T-helper 2 cell (primary cell): ENCODE measurements at places on chromosomes 6 and 20.

GRCh38 chr20:34493646-34494045, 22.6 kb upstream of the DYNLRB1 start:
- no peak for DNase-seq

- no peak for DNase-seq
Observed at GRCh38 chr20:3251806-3252205, 12.8 kb upstream of the SLC4A11 start.

DNA sequence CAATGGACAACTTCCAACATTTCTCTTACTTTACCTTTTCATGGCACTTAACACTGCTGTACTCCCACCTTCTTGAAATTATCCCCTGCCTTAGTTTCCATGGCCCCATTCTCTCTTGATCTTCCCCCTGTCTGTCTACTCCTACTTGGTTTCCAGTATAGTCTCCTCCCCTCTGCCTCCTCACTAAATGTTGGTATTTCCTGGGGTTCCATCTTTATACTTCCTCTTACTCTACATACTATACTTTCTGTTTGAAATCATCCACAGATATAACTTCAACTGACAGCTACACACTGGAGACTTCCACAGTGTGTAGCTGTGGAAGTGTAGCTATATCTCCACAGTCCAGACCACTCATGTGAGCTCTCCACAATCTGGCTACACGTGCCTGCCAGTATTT, 13.5 kb downstream of the ZHX3 start:
- DNase-seq: no peak

- no peak for DNase-seq
Observed at GRCh38 chr6:54361188-54361587, 52.9 kb downstream of the TINAG start.

GRCh38 chr20:51563486-51564332, 21.2 kb upstream of the NFATC2 start:
- no peak for DNase-seq

DNA sequence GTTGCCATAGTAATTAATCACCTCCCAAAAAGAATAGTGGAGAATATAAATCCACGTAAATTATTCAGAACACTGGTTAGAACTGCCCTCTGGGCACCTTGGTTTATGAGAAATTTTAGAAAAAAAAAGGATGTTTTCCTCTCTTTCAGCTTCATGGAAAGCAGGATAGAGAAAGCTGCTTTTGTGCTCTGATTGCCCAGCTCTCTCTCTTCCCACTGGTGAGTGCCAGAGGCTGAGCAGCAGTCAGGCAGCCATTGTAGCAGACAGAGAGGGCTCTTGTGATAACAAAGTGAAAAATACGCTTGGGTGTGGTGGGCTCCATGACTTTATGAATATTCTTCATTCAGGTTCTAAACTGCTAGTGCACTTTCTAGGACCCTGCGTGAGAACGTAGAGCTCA, 26.4 kb downstream of the SLC35F1 start:
- no peak for DNase-seq

DNA sequence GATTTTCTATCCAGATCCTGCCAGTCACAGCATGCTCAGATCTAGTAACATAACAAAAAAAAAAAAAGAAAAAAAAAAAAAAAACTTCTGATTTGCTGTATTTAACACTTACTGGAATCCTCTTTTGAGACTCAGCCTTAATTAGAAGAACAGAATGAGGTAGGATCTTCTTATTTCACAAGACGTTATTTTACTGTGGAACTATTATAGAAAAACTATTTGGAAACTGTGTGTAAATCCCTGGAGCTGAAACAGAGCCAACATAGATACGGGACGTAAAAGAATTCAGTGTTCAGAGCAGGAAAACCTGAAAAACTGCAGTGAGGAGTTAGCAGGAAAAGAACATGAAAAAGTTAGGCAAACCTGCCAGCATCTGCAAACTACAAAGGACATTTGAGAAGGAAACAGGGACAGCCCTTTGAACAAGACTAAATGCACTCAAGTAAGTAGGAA, 3.4 kb upstream of the ZNF217 start:
- no peak for DNase-seq

- DNase-seq: no peak
Observed at GRCh38 chr6:6006428-6007365, at the start of gene NRN1. NRN1 (minus strand) TSS chr6:6006925; CDS start chr6:6006749, 176 bp downstream.

DNA sequence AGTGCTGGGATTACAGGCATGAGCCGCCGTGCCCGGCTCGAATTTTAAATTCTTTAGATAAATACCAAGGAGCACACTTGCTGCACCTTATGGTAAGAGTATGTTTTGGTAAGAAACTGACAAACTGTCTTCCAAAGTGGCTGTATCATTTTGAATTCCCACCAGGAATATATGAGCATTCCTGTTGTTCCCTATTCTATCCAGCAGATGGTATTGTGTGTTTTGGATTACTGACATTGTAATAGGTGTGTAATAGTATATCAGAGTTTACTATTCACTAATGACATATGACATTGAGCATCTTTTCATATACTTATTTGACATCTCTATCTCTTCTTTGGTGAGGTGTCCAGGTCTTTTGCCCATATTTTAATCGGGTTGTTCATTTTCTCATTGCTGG, 40.5 kb downstream of the TGM6 start:
- DNase-seq: no peak

DNA sequence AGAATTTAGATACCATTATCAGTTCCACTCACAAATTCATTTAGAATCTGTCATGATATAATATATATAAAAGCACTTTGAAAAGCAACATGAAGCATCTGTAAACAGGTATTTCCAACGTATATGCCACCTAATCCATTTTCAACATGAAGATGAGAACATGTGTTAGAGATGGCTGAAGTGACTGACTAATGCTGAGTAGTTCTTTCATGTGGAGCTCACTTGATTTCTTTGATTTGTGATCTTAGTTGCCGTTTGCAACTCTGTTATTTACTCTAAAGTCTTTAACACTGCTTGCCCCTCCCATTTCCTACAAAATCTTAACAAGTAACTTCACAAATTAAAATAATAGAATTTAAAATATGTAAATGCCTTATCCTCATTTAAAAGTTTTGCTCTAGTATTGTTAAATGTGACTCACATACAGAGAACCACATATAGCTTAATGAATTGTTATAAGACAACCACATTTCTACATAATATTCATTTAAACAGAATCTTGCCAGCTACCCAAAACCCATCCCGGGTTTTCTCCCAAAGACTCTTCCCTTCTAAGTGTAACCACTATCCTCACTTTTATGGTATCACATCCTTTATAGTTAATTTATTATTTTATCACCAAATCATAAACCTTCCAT, 78.3 kb downstream of the ME1 start:
- no peak for DNase-seq

DNA sequence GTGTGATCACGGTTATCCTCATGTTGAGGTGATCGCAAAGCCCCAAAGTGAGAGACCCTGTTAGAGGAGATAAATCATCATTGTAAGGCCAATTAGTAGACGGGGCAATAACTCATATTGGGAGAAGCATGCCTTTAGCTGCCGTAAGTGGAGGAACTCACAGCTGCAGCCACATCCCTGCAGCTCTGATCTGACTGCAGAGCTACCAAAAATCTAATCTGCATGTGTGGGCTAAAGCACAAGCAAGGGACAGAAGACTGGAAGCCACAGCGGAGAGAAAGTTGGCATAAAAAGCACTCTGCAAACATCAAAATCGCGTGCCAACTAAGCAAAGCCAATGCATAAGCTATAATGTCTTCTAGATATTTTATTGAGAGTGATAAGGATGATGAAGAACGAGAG, 79.8 kb downstream of the TBC1D7 start:
- no peak for DNase-seq

DNA sequence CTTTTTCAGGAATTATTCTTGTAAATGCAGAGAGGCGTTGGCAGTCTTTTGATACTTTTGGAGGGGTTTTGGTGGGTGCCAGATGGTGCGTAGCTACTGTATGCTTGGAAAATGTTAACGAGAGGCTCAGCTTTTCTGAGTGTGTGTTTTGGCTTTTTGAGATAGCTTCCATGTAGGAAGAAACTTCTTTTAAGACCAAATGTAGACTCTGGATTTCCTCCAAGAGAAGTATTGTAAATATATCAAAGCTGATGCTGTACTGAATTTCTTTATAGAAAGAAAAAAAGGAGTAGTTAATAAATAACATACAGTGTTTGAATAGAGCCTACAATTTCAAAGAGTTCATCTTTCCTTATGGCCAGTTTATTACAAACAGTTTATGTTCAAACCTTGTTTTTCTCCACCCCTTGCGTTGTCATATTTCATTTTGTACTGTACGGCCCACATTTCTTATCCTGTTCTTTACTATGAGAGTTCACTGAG, 16.7 kb downstream of the TIAM2 start:
- no peak for DNase-seq

GRCh38 chr20:21273755-21274386, 29.3 kb upstream of the XRN2 start:
- no peak for DNase-seq

DNA sequence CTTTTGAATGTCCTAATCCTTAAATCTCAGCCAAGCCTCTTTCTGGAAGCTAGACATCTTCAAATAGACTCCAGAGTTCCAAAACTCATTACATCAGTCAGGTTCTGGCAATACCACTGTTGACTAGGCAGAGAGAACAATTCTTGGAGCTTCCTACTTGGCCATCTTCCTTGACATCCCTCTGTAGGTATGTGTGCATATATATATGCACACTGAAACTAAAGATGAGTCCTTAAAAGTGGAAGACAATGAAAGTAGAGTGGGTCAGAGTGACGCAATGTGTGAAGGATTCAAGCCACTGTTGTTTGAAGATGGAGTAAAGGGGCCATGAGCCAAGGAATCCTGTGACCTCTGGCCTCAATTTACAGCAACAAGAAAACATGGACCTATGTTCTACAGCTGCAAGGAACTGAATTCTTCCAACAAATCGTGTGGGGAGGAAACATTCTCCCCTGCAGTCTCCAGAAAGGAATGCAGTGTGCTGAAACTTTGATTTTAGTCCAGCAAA, 18.7 kb upstream of the DUSP22 start:
- DNase-seq: no peak

DNA sequence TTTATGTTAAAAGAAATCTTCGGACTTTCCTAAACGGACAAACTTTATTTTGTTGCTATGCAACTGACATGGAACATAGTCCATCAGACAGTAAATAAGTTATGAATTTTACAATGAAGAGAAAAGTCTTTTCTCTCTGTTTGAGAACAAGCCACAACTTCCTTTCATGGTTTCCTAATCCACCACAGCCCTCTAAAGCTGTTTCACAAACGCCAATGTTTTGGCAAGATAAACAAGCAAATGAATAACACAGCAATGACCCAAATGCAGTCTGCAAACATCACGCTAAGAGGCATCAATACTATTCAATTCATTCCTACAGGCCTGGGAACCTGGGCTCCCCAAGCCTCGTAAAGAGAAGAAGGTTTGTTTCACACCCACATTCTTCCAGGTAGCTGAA, 60.4 kb downstream of the HAO1 start:
- no peak for DNase-seq

DNA sequence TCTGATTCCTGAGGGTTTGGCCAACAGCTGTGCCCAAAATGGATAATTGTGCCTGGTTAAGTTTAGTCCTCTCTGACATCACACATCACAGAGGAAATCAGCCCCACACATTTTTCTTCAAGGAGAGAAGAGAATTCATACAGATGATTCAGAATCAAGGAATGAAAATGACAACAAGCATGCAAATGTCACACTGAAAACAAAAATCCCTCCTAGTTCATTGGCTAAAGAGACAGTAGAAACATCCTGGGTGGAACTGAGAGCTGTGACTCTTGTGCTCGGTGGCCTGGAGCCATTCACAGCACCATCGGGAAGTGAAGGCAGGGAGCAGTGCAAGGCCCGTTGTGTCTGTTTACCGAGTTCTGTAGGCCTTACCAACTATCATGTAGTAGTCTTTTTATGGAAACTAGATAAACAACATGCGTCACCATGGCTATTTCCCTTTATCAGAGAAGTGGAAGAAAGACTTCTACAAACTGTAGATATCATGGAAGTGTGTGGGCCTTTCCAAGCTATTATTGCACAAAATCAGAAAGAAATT, 81.7 kb upstream of the TENT5A start:
- no peak for DNase-seq

DNA sequence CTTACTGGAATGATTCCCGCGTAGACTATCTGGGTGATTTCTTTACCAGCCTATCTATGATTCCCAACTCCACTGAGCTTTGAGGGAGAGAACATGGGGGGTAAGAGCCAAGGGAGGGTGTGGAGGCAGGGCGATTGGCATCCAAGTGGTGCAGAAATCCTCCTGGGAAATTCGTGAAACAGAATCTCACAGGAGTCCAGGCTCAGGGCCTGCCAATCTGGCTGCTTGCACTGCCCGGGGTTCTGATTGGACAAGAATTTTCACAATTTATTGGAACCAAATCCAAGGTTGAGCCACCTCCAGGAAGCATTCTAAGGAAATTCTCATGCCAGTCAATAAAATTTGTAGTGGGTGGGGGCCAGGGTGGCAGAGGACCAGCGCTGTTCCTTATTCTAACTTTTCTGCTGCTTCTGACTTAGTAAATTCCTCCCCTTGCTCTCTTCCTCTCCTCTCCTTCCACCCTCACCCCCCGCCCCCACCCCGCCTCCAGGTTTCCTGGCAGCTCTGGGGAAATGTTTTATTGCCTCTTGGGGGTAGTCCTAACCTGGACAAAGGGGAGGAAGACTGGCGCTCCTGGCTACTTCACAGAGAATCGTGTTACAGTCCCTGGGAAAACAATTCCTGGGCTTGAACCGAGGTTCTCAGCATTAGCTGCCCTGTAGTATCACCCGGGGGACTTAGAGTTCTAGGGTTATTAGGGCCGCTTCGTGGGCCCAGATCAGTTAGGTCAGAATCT, 3.1 kb downstream of the BMP6 start:
- no peak for DNase-seq

DNA sequence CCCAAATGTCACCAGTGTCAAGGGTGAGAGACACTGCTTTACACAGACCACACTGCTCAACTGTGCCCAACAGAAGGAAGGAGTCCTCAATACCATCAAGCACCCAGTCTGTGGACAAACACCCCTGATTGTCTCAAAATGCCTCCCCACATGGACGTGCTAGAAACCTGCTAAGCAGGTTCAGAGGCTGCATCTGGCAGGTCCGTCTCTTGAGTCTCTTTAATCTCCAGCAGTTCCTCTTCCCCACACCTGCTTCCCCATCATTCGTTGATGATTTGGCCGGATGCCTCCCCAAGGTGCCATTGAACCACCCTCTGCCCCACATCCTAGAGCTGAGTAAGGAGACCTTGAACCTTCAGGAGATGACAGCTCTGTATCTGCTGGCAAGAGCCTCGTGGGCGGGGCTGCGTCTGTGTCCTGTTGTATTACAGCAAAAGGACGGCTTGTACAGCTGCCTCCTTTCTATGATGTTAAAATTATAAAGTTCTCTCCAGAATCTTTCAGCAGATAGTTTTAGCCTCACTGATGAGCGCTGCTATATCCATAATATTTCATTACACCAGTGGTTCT, 179.2 kb downstream of the PREX1 start:
- no peak for DNase-seq
